Neural cell (in vitro differentiated cells): ENCODE measurements at places on chromosomes 12 and 14. TPM values are rescaled to one million over a fixed set of nuclear protein-coding genes. Genes with fewer than 3 reads are reported as not detected.

Gene AQP6
- not detected in 2 replicates for polyA plus RNA-seq

Gene ARHGAP9
- not detected in 2 replicates for polyA plus RNA-seq

Gene HCAR1
- not detected in 2 replicates for polyA plus RNA-seq

Gene SOAT2
- polyA plus RNA-seq: not detected in 2 replicates

Gene BICDL1
- polyA plus RNA-seq: 136 and 198 TPM in 2 replicates

Gene ZNF891
- 9.4 and 10.4 TPM in 2 replicates for polyA plus RNA-seq

Gene ASIC1
- polyA plus RNA-seq: 8.0 and 9.1 TPM in 2 replicates

Gene SCN8A
- 14.2 and 15.2 TPM in 2 replicates for polyA plus RNA-seq

Gene SMOC1
- 4.1 and 8.7 TPM in 2 replicates for polyA plus RNA-seq

Gene RIPK3
- not detected in 2 replicates for polyA plus RNA-seq

Gene NGB
- 0.87 and 2.5 TPM in 2 replicates for polyA plus RNA-seq

Gene MFAP5
- polyA plus RNA-seq: not detected in 2 replicates

Gene ALDH1L2
- 0.35 and 1.0 TPM in 2 replicates for polyA plus RNA-seq

Gene RDH12
- 0.56 TPM in 1 of 2 replicates, not detected in the other for polyA plus RNA-seq

Gene FGF23
- not detected in 2 replicates for polyA plus RNA-seq

Gene RPL10L
- polyA plus RNA-seq: not detected in 2 replicates

Gene MON2
- 44.2 and 44.3 TPM in 2 replicates for polyA plus RNA-seq

Gene CCND2
- 13.7 and 16.9 TPM in 2 replicates for polyA plus RNA-seq

Gene KCNK13
- 0.11 TPM in 1 of 2 replicates, not detected in the other for polyA plus RNA-seq

Gene TSFM
- polyA plus RNA-seq: 30.2 and 37.8 TPM in 2 replicates

Gene PLEKHG7
- polyA plus RNA-seq: not detected in 2 replicates

Gene NAA25
- polyA plus RNA-seq: 29.8 and 30.7 TPM in 2 replicates

Gene KCNK10
- 6.9 and 7.0 TPM in 2 replicates for polyA plus RNA-seq

Gene HCAR2
- polyA plus RNA-seq: not detected in 2 replicates

Gene KRT6C
- not detected in 2 replicates for polyA plus RNA-seq

Gene LRRC43
- polyA plus RNA-seq: 2.2 and 4.8 TPM in 2 replicates

Gene PRPH
- not detected in 2 replicates for polyA plus RNA-seq

Gene IL31
- not detected in 2 replicates for polyA plus RNA-seq

Gene TCTN1
- polyA plus RNA-seq: 58.3 and 63.2 TPM in 2 replicates

Gene NINJ2
- not detected in 2 replicates for polyA plus RNA-seq

Gene AMIGO2
- polyA plus RNA-seq: 3.1 and 3.6 TPM in 2 replicates

Gene FBXL14
- 15.1 and 21.8 TPM in 2 replicates for polyA plus RNA-seq

Gene VPS33A
- 39.0 and 40.9 TPM in 2 replicates for polyA plus RNA-seq

Gene OTOGL
- polyA plus RNA-seq: 0.33 and 0.88 TPM in 2 replicates

Gene PIWIL1
- polyA plus RNA-seq: not detected in 2 replicates

Gene GPR84
- not detected in 2 replicates for polyA plus RNA-seq

Gene ZNF740
- 24.3 and 25.9 TPM in 2 replicates for polyA plus RNA-seq

Gene REM2
- 28.6 and 31.1 TPM in 2 replicates for polyA plus RNA-seq

Gene TBC1D30
- 16.5 and 17.6 TPM in 2 replicates for polyA plus RNA-seq

Gene SALL2
- 18.6 and 23.6 TPM in 2 replicates for polyA plus RNA-seq

Gene FGD4
- 15.7 and 24.4 TPM in 2 replicates for polyA plus RNA-seq

Gene SLC39A5
- polyA plus RNA-seq: 0.33 TPM in 1 of 2 replicates, not detected in the other

Gene EPYC
- polyA plus RNA-seq: not detected in 2 replicates

Gene ANKRD33
- polyA plus RNA-seq: not detected in 2 replicates

Gene ACTN1
- polyA plus RNA-seq: 8.2 and 10.8 TPM in 2 replicates

Gene RNASE3
- polyA plus RNA-seq: not detected in 2 replicates

Gene LDHB
- polyA plus RNA-seq: 907 and 1,039 TPM in 2 replicates

Gene RBP5
- polyA plus RNA-seq: 1.9 TPM in 1 of 2 replicates, not detected in the other

Gene ABHD12B
- polyA plus RNA-seq: not detected in 2 replicates

Gene RERGL
- 1.3 TPM in 1 of 2 replicates, not detected in the other for polyA plus RNA-seq

Gene TMEM253
- 0.26 TPM in 1 of 2 replicates, not detected in the other for polyA plus RNA-seq

Gene ARMH4
- polyA plus RNA-seq: 14.1 and 14.3 TPM in 2 replicates

Gene MUCL1
- not detected in 2 replicates for polyA plus RNA-seq

Gene CLEC14A
- polyA plus RNA-seq: 0.12 TPM in 1 of 2 replicates, not detected in the other

Gene BMP4
- polyA plus RNA-seq: 2.5 TPM in 1 of 2 replicates, not detected in the other

Gene KRT82
- polyA plus RNA-seq: not detected in 2 replicates

Gene IQSEC3
- 2.4 and 5.4 TPM in 2 replicates for polyA plus RNA-seq

Gene TRPV4
- not detected in 2 replicates for polyA plus RNA-seq
